Fibroblast of pulmonary artery (primary cell): ENCODE measurements at places on chromosomes 4 and X.

GRCh38 chr4:182494103-182494502 lies 250.9 kb downstream of the TENM3 start:
- no peak for DNase-seq

DNA sequence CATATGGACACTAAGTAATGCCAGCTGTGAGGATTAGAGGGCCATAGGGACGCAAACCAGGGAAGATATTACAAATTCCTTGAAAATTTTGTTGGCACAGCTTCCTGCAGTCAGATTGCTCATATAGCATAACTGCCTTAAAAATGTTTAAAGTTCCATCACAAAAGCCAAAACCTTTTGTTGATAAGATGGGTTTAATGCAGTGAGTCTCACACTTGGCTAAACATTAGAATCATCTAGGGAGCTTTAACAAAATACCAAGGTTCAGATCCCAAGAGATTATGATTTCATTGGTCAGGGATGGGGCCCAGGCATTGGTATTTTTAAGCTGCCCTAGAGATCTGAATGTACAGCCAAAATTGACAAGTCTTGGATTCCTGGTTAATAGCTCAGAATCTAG lies 376.5 kb upstream of the MAD2L1 start:
- DNase-seq = peak; percentile 19

- DNase-seq = no peak
Measured at GRCh38 chr4:73606465-73606974, 13.7 kb downstream of the RASSF6 start.

DNA sequence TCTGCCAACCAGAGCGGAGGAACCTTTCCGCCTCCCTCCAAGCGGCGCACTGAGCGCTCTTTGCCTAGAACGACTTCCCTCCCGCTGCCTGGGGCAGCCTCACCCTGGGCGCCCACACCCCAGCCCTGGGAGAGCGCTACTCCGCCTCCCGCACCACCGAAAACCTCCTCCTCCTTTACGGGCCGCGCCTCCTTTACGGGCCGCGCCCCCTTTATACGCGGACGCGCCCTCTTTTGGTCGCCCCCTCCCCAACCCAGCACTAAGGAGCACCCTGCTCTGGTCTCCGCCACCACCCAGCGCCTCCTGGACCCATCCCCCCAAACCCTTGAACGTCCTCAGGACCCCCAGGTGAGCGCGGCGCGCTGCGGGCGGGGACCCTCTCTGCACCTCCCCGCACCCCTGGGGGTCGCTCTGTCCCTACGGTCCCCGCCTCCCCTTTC lies 586 bp upstream of the NSG1 start:
- DNase-seq = peak; percentile 48

DNA sequence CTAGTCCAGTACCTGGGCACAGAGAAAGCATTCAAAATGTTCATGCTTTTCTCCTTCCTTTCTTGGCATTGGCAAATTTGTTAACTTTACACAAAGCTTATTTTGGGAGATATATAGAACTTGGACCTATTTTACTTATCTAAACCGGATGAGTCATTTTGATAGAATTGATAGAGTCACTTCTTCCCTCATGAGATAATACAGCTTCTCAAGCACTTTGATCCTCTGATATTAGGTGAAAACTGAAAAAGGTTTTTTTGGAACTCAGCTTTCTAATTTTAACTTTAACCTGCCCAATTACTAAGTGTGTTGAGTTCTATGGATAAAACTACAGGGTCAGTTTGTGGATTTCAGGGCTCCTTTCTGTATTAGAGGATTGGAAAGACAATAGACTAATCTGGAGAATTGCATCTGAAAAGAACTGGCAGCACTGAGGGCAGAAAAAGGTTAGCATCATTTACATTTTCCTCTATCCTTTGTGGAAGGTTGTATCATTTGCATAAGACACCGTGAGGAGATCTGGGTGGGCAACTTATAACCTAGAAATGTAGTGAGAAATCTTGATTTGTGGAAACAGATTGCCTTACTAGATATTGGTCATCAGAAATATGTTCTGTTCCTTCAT lies 2.4 kb downstream of the WDR44 start:
- DNase-seq = no peak

DNA sequence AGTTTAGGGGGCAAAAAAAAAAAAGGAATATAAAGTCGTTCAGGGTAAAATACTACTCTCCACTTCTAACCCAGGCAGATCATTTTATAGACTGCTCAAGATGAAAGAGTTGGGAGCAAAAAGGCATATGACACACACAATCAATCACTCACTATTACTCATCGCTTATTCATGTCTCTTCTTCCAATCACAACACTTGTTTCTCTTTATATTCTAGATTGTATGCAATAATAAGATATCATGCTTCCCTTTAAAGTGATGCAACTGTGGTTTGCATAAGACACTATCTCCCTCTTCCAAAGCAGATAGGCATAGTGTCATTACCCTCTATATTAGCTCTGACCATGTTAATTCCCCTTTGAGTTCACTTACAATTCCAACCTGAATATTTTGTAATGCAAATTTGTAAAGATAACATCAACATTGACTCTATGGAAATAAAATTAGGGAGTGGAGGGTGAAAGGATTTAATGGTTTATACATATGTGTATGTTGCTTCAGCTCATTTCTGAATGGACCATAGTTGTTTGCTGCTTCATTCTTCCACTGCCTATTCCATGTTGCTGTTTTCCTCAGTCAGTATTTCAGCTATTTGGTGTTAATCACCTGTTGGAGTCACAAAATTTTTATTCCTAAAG lies 154.9 kb upstream of the EPHA5 start:
- peak; percentile 34 for DNase-seq

- no peak for DNase-seq
Measured at GRCh38 chr4:86091201-86091600, 268.7 kb downstream of the MAPK10 start.

DNA sequence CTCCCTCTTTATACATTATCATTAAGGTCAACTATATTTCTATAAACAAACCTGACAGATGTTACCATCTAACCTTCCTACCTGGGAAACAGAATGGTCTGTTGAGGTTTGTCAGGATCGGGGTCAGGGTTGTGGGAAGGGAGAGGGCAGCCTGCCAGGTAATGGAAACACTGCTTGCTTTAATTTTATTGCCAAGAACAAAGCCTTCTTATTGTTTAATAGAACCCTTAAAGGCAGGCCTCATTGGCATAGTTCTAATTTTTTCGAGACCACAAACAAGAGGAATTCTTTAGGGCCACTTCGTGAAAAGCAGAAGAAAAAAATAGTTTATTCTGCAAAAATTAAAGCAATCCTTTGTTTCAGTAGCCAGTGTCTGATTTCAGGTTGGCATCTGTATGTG lies 113.2 kb downstream of the MID1 start:
- peak; percentile 67 for DNase-seq

DNA sequence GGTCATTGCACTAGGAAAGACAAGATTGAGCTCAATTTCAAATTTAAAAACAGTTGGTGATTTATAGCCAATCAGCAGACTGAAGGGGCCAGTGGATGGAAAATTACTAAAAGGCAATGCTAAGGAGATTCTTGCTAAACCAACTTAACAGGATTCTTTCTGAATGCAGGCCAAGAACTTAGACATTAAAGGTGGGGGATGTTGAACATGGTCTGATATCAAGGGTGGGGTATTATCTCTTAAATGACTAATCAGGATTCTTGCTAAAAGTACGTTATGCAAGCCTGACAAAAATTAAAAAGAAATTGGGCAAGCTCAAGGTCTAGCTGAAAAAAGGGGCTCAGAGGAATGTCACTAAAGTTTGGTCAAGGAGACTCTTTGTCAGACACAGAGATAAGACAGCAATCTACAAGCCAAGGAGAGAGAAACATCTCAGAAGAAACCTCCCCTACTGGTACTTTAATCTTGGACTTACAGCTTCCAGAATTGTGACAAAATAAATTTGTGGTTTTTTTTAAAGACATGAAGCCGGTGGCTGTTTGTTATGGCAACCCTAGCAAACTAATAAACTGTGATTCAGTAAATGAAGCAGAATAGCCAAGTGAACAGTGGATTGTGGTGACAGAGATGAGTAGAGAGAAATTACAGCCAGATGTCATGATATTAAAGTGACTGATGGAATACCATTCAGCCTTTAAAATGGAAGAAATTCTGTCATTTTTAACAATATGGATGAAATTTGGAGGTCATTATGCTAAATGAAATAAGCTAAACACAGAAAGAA lies 120.3 kb upstream of the KLHL4 start:
- peak; percentile 22 for DNase-seq

DNA sequence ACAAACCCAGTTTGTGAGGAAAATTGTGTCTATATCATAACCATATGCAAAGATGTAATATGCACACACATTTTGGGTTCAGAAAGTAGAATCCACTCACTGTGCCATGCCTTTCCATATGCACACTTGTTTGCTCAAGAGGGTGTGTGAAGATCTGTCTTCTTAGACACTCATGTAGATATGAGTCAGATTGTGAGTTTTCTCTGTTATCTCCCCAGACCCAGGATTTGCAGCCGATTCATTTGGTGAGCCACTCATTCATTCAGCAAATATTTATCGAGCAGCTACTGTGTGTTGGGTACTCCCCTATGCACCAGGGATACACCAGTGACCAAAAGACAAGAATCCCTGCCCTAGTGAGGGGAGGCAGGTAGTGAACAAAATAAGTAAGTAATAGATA lies 81.5 kb downstream of the CLCN5 start:
- no peak for DNase-seq

DNA sequence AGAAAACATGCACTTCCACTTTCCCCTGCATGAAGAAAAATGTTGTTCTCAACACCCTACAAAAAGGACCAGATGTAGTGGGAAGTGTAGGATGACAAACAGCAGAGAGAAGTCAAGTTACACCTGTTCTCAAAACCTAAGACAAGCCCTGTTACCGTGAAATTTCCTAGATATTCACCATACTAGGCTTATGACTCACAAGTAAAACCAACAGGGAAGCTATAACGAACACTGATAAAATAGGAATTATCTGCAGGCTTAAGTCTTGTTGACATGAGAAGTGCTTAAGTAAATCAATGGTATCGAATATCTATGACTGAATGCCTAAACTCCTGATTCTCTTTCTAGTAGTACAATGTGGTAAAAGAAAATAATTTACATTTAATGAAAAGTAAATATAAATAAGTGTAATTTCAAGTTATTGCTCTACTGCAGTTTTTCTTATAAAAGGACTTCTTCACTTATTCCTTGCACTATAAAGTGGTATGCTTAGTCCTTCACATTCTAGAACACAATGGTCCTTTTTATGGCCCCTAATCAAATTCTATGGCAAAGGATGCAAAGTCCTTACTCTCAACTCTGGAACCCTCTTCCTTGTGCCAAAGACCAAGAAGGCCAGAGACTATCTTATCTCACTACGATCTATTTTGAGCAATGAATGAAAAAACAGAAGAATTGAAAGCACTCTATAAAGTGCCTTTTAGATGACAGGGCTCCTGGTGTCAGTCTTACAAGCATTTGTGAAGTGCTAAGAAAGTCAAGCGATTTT lies 19.6 kb downstream of the AP1S2 start:
- DNase-seq = no peak

GRCh38 chrX:80206647-80207046 lies 192.1 kb downstream of the TBX22 start:
- no peak for DNase-seq

GRCh38 chr4:97500423-97500822 lies 642.9 kb downstream of the STPG2 start:
- no peak for DNase-seq

DNA sequence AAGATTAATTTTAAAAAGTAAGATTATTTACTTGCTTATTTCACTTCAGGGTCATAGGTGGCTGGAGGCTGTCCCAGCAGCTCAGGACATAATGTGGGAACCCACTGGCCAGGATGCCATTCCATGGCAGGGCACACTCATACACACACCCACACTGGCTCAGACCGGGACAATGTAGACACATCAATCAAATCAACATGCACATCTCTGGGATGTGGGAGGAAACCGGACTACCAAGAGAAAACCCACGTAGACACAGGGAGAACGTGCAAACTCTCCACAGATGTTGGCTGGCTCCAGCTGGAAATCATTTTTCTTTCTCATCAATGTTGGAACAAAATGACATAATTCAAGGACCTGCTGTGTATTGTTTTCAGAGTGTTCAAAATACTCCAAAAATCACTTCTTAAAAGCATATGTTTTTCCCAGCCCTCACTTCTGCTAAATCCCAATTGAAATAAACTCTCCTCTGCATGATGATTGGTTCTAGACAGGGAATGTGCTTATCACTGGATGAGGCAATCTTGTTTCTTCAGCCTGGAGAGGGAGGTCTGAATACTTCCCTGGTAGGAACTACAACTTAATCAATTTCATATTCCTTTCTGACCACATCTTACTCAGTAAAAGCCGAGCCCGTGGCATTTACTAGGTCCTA lies 18.6 kb upstream of the CPE start:
- peak; percentile 70 for DNase-seq

DNA sequence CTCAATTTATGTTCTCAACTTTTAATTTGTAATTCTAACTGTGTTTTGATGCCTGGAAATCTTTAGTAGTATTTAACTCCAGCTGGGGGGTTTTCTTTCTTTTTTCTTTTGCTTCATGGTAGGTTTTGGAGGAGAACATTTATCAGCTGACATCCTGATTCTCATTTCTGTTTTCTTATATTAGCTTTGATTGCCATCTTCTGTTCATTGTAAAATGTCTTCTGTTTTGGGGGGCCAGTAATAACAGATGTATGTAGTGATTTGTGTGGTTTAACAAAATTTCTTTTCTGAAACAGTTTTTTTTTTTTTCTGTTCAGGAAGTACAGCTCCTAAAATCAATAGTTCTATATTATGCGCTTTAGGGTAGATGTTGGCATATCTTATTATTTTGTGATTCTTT lies 182.2 kb downstream of the GABRB1 start:
- no peak for DNase-seq

GRCh38 chr4:88706574-88706973 lies 8.9 kb upstream of the NAP1L5 start:
- peak; percentile 80 for DNase-seq

- DNase-seq = peak; percentile 40
Measured at GRCh38 chr4:48343551-48343950, 2.2 kb downstream of the SLAIN2 start.

GRCh38 chr4:113556382-113557134 lies 205.0 kb downstream of the CAMK2D start:
- DNase-seq = no peak

DNA sequence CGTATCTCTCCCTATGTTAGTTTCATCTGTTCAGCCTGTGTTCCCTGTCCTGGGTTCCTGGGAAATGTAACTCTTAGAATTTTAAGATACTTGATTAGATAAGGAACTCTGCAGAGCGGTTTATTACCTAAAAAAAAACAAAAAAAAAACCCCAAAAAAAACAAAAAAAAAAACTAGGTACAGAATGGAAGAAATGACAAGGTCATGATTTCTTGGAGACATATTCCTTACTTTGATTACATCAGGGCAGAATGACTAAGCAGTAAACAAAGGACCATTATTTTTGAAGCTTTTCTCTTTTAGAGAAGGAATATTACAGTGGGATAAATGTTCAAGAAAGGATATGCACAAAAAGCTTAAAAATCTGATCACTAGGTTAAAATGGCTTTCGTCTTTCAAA lies 171.8 kb downstream of the ARAP2 start:
- no peak for DNase-seq

DNA sequence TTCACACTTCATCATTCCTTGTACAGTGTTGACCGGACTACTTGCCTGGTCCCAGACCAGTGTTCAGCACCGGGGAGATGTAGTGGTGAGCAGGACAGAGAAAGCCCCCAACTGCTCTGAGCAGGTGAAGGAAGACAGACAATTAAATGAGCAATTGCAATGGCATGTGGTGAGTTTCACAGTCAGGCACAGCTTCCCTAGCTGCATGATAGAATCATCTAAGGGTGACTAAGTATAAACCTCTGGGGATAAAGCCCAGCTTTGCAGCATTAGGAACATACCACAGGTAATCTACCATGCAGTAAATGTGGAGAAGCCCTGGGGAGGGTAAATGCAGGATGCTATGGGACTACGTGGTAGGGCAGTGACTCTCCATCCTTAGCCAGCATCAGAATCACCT lies 47.8 kb downstream of the TMA16 start:
- DNase-seq = peak; percentile 14
